ENCODE measurements at places on chromosomes 7 and 10. TPM values are rescaled to one million over a fixed set of nuclear protein-coding genes. Genes with fewer than 3 reads are reported as not detected.

- DNase-seq, result no peak
These were observed 401 bp downstream of the LRRC27 start for GRCh38 chr10:132332433-132332754.

- DNase-seq, result no peak
These were observed 2.9 kb downstream of the ANKRD1 start for GRCh38 chr10:90917968-90918318.

ASCC1 gene
- total RNA-seq, result 24.1 TPM

UNCX gene
- total RNA-seq, result not detected

CASD1 gene
- 25.7 TPM for total RNA-seq

- no peak for DNase-seq
These were observed 135.2 kb upstream of the ADO start for GRCh38 chr10:62669341-62669740.

DNA sequence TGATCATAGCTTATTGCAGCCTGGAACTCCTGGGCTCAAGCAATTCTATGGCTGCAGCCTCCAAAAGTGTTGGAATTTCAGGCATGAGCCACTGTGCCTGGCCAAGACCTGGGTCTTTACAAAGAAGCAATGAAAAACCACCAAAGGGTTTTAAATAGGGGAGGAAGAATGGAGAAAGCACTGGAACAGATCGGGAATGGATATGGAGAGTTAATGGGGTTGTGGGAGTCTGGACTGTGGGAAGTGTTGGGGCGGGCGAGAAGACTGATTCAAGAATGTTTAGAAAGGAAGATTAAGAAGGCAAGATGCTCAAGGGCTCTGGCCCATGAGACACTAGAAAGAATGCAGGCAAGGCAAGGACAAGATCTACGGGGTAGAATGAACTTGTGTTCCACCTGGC is 98.5 kb downstream of the CARD11 start:
- no peak for DNase-seq

MALRD1 gene
- not detected for total RNA-seq

GRCh38 chr7:90409667-90410066 is 6.4 kb downstream of the CLDN12 start:
- no peak for DNase-seq
